ENCODE measurements at places on chromosomes 5 and 9.

DNA sequence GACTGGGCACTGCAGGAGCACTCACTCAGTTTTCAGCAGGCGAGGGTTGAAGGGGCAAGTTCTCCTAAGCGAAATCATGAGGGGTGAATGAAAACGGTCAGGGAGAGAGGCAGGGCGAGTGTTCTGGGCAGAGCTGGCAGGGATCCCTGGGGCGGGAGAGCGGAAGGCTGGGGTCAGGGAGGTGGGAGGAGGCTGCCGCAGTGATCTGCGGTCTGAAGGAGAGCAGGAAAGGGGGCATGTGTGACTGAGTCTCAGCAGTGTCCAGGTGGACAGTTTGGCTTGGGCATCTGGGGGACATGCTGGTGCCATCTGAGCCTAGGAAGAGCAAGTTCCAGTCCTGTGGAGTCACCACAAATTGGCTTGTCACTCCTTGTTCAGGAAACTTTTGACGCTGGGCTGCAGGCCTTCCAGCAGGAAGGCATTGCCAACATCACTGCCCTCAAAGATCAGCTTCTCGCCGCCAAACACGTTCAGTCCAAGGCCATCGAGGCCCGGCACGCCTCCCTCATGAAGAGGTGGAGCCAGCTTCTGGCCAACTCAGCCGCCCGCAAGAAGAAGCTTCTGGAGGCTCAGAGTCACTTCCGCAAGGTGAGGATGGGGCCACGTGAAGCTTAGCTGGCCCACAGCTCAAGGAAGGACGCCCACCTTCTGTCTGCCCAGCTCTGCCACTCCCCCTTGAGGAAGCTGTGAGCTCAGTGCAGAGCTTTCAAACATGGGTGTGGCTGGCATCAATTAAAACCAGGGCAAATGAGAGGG, 31.1 kb downstream of the DYNC2I2 start:
- DNase-seq = no peak

DNA sequence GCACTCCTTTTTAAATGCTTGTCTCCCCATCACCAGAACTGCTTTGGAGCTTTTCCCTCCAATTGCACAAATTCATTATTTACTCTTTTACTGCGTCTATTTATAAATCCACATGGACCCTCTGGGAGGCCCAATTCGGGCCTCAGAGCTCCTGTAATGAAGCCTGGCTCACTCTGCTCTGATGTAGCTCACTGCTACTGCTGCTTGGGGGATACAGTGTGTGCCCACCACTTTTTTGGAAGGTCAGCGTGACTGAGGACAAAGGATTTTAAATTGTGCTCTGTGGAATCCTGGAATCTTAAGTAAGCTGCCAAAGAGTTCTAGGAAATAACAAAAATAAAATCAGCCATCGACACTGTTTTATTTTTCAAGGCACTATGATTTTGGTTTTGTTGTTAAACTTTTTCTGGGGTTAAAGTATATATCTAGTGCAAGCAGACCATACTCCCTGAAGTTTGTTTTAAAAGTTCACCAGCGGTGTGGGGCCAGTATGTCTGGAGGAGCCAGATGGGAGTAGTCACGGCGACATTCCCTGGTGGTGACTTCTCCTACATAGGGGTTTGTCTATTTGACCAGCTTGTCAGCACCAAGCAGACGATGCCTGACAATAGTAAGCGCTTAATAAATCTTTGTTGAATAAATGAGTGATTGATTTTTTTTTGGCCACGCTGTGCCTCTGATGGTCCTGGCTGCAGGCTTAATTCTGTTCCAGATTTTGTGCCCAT, 142.8 kb downstream of the TMEM38B start:
- DNase-seq = no peak

DNA sequence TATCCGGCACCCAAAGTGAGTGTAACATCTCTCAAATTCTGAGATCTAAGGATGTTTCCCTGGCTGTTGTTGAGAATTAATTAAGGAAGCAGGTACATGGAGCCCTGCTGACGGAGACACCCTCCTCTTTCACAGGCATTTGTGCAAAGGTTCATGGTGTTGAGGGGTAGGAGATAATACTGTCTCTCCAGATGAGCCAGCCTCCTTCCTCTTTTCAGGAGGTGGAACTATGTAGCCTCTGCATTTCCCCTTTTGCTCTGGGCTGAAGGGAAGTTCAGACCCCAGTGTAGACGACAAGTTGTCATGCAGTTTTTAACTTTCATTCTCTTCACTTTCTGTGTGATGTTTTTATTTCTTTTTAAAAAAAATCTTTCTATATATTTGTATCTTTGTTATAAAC, 107.5 kb downstream of the GALNT10 start:
- DNase-seq = no peak

- no peak for DNase-seq
These were observed 15.0 kb upstream of the TEX48 start for GRCh38 chr9:114696814-114697544.

DNA sequence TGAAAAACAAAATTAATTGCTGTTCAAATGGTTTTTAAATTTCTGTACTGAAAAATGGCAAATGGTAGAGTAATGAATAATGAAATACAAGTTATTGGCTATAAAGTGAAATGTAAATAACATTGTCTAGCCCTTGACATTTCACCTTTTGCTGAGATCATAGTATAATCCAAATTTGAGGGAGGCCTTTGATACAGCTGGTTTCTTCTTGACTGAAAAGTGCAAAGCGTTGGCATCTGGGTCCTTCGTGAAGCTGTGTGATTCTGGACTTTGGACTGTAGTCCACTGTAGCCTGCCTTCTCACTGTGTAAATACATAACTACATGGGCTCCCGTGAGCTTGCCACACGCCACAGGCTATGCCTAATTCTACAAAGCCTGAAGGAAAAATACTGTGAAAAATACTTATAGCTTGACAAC, 52.3 kb downstream of the ARHGEF28 start:
- DNase-seq = no peak

DNA sequence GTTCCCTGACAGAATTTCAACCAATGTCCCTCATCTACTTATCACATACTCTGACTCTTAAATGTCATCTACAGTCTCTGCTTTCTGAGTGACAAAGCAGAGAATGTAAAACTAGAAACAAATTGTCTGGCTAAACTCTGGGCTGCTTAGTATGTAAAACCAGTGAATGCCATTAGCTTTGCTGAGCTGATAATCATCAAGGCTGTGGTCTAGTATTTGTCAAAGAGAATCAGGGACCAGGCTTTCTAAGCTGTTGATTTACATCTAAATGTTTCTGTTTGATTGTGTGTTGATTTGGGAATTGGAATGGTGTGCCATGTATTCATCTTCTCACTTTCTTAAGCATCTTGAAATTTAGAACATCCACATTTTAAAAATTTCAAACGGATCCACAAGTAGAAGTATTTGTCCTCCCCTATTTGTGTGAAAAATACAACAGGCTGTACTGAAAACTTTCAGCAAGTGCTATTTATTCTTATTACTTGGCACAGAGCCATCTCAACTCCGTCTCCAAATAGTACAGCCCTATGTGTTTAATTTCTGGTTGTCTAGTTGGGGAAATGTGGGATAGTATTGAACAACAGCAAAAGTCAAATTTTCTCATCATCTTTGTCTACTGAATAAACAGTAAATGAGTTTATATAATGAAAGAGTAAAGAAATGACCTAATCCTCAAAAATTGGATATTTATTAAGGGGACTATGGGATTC, 251.5 kb downstream of the KCTD16 start:
- no peak for DNase-seq

- DNase-seq = peak; percentile 53
These were observed 551.9 kb downstream of the BNC2 start for GRCh38 chr9:16318516-16319060.

GRCh38 chr9:38066914-38067858, 1.8 kb downstream of the SHB start:
- DNase-seq = peak; percentile 83

DNA sequence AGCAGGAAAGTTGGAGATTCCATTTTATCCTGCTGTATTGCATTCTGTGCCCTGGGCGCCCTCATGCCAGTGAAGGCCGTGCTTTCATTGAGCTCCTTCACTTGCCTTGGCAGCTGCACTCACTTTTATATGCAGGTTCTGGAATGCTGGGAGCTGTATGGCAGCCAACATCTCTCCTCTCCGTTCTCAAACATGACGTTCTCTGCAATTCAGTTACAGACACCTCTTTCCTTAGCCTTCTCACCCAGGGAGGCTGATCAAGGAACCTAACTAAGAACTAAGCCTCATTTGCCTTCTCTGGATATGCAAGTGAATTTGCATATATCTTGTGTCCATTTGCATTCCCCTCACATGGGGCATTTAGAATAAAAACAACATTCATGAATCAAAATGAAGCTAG, 29.4 kb upstream of the PURA start:
- DNase-seq = no peak

DNA sequence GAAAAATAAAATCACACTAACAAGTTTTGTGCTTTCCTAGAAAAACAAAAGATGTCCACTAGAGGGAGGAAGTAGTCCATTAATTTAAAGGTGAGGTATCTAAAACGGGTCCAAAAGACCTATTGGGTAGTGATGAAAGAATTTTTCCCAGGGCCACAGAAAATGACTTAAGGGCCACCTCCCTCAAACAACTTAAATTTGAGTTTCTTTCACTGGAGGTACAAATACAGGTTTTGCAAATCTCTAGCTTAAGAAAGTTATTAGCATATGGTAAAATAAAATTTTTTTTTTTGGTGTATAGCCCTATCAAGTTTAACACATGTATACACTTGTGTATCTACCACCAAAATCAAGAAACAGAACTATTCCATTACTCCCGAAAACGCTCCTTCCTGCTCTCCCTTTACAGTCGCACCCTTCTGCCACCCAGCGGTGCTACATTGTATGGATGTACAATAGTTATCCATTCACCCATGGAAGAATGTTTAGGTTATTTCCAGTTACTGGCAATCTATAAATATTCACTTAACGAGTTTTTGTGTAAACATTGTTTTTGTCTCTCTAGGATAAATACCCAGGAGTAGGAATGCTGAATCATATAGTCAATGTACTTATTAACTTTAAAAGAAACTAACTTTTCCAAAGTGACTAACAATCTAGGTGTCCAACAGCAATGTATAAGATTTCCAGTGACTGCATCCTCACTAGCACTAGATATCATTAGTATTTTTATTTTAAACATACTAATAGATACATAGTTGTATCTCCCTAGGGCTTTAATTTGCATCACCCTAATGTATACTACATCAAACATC, 21.9 kb downstream of the DEPDC1B start:
- DNase-seq = no peak

DNA sequence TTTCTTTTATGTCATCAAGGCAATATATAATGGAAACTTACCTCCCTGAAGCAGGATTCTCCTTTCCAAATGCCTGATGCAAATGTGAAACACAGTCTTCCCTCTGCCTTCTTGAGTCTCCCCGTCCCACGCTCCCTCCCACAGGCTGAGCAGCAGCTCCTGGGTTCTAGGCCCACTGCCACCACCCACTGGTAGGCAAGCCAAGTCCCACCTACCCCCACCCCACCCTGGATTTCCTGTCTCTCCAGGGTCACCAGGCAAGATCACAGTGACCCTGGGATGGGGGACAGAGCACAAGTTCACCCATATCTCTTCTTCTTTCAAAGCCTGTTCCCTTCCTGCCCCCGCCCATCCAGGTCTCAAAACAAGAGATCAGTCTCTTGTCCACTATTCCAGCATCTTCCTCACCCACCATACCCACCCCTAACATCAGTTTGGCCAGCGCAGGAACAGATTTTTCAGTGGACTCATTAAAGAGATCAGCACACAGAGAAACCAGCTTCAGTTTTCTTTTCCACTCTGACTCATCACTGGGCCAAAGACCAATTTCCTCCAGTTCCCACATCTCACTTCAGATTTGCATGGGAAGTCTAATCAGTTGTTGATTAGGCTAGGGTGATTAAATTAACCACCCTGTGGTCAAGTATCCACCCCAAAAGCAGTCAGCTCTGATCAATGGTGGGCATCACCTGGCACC, 151.5 kb downstream of the ACTL7B start:
- DNase-seq = no peak

GRCh38 chr9:99828417-99829176, 6.9 kb downstream of the NR4A3 start:
- no peak for DNase-seq

DNA sequence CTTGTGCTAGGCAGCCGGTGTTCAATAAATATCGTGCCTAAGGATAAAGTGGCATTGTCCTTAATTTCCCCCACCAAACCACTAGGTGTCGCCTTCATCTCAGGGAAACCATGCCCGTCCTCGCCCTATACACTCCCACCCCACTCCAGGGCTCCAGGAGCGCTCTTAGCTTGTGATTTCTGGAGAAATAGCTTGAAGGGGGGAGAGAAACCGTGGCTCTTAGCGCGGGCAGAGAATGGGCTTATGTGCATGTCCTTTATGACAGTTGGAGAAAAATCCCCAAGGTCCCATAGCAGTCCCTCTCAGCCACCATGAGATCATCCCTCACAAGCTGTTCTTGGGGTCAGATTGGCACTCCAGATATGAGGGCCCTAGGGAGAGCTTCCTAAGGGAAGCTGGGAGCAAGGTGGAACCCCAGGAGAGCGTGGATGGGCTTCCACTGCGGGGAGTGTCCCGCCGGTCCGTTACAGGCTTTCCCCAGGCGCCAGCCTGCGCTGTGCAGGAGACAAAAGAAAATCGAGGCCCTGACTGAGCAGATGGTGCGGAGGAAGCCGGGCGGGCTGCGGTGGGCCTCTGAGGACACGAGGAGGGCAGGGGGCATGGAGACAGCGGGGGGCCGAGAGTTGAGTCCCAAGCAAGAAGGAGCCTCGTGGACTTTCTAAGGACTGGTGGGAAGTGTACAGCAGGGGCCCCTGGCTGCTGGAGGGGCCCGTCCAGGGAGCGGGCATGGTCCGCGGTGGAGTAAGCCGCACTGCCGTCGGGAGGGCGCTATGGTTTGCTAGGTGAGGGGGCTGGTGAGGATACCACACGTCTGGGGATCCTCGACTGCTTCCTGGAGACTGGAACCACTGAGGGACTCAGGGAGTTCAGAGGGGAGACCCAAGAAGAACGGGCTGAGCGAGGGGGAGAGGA, 750 bp upstream of the NPR2 start:
- DNase-seq = no peak

- DNase-seq = peak; percentile 24
These were observed 34.6 kb upstream of the ARHGAP26 start for GRCh38 chr5:142735323-142736246.

Data from coronary artery (tissue), 2 donors.